Ovary (tissue), 10 donors: ENCODE measurements at places on chromosomes 13 and 19. TPM values are rescaled to one million over a fixed set of nuclear protein-coding genes. Genes with fewer than 3 reads are reported as not detected.

- DNase-seq: no peak
Measured at GRCh38 chr19:17762505-17763229, 11.4 kb downstream of the FCHO1 start.

DNA sequence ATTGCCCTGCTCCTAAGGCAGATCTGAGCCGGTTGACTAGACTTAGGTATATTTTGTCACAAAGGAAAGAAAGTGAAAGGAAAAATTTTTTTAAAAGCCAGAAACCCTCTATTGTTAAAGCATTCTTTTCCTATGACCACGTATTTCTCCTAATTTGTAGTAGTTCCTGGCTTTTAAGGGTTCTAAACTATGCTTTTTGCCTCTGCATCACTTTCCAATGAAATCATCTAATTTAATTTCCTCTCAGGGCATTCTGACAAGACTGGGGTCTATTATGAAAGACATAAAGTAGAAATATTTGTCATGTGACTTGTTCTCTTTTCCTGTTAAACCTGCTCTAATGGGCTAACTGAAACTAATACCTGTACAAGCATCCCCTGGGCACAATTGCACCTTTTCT is 233.0 kb upstream of the PRR20A start:
- DNase-seq: no peak

DNA sequence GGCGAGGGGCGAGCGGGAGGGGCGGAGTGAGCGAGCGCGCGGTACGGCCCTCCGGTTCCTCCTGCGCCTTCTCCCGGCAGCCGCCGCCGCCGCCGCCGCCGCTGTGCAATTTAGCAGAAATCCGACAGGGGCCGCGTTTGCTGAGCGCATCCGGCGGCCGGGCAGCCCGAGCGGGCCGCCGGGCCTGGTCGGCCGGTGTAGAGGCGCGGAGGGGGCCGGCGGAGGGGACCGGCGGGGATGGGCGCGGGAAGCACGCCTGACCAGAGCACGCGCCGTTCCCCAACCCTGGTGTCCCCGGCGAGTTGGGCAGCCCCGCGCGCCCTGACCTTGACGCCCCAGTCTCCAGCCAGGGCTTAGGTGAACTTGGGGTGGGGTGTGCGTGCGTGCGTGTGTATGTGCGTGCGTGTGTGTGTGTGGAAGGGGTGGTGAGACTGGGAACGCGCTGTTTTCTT is 144.5 kb upstream of the ZNF536 start:
- DNase-seq: no peak

- DNase-seq: no peak
Measured at GRCh38 chr19:51417107-51417809, at the start of gene SIGLEC10. Gene SIGLEC10, minus strand, starts transcription at chr19:51417642. Its CDS starts 61 bp downstream, at chr19:51417581.

DNA sequence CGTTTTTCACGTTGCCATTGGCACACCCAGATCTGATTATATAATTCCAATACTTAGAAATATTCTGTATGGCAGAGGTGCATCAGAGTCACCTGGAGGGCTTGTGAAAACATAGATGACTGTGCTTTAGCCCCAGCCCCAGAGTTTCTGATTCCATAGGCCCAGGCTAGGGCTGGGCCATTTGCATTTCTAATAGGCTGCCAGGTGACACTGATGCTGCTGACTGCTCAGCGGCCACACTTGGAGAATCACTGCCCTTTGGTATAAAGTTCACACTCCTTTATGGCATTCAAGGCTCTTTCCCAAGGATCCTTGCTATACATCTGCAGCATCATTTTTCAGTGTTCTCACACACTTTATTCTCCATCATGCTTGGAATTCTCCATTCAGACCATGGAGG is 137.1 kb downstream of the AKAP11 start:
- no peak for DNase-seq

GRCh38 chr13:47845981-47846380 is 155.1 kb downstream of the SUCLA2 start:
- no peak for DNase-seq

- DNase-seq: no peak
Measured at GRCh38 chr13:47178090-47178950, 281.5 kb upstream of the HTR2A start.

- no peak for DNase-seq
Measured at GRCh38 chr13:106415442-106415841, 120.0 kb downstream of the EFNB2 start.

GRCh38 chr19:45729800-45730290 is 851 bp downstream of the FBXO46 start:
- DNase-seq: no peak

- DNase-seq: no peak
Measured at GRCh38 chr13:99948907-99949678, 22.5 kb downstream of the ZIC5 start.

DNA sequence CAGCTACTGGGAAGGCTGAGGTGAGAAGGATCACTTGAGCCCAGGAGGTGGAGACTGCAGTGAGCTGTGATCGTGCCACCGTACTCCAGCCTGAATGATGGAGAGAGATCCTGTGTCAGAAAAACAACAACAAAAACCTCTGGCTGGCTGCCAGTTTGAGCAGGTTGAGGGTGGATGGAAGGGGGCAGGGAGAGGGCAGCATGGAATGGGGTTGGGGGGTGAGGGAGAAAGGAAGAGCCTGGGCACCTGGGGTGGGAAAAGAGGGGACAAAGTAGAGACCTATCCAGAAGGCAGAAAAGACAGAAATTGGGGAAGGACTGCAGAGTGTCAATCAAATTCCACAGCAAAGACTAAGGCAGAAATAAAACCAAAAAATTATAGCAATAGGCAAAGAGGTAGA is 4.7 kb downstream of the SLC1A5 start:
- DNase-seq: no peak

GRCh38 chr19:23314505-23315251 is 64.5 kb upstream of the ZNF724 start:
- DNase-seq: no peak

- no peak for DNase-seq
Measured at GRCh38 chr19:40133491-40133890, 42.7 kb upstream of the ZNF780A start.

DNA sequence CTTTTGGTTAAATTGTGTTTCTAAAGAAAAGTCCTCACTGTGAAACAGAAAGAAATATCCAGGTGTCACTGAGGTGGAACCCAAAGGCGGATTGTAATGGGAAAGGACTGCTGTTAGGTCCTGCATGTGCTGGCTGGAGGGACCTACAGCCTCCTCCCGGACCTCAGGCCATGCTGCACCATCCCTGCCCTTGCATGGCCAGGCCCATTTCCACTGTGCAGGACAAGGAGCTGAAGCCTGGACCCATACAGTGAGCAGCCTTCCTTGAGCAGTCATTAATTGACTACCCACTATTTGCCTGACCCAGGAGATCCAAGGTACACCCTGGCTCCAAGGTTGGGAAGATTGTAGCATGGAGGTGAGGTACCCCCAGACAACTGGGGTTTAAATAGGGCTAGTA is 17.6 kb downstream of the VSTM2B start:
- peak; percentile 2 for DNase-seq

GRCh38 chr19:57648331-57649003 is 15.5 kb downstream of the ZNF211 start:
- DNase-seq: no peak

DNA sequence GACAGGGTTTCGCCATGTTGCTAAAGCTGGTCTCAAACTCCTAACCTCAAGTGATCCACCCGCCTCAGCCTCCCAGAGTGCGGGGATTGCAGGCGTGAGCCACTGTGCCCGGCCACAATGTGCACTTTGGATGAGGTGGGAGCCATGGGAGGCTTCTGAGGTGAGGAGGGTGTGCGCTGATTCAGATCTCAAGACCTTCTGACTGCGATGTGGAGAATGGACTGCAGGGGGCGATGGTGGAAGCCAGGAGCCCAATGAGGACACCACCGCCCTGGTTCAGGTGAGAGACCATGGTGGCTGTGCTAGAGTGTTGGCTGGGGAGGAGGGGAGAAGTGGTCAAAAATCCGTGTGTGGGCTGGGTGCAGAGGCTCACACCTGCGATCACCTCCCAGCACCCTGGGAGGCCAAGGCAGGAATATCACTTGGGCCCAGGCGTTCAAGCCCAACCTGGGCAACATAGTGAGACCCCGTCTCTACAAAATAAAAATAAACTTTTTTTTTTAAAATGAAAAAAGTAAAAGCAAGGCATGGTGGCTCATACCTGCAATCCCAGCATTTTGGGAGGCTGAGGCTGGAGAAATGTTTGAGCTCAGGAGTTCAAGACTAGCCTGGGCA is 5.6 kb downstream of the INAFM1 start:
- no peak for DNase-seq

GRCh38 chr19:5314907-5315298 is 25.7 kb downstream of the PTPRS start:
- DNase-seq: no peak

GRCh38 chr13:48457578-48458242 is 44.8 kb upstream of the LPAR6 start:
- DNase-seq: no peak

DNA sequence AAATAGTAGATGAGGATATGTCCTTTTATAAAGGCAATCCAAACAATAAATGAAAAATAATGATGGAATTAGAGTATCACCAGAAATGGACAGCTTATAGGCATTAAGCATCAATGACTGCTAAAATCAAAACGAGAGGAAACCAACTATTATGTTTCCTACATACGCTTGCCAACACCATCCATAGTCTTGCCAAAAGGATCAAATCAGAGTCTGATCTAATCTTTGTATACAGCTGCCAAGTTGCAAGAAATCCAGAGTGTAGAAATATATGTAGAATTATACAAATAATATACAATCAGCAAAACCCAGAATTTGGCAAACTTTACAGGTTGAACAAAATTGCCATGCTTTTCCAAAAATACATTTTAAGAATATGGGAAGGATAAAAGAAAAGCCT is 1661.6 kb downstream of the SLITRK1 start:
- DNase-seq: no peak

GRCh38 chr19:54465426-54466109 is 2.0 kb upstream of the LENG9 start:
- DNase-seq: peak; percentile 50

DNA sequence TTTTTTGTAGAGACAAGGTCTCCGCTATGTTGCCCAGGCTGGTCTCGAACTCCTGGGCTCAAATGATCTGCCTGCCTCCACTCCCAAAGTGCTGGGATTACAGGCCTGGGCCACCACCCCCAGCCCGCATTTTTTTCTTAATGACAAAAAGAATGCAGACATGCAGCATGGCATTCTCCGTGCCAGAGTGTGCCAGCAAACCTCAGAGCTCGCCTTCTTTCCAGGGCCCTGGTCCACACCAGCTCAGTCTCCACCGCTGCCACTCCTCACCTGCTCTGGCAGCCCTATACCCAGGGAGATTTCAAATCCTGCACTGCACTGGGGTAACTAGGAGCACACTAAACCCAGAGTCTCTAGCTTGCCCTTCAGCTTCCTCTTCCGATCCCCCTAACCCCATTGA is 41.7 kb downstream of the ZIC5 start:
- DNase-seq: no peak

DNA sequence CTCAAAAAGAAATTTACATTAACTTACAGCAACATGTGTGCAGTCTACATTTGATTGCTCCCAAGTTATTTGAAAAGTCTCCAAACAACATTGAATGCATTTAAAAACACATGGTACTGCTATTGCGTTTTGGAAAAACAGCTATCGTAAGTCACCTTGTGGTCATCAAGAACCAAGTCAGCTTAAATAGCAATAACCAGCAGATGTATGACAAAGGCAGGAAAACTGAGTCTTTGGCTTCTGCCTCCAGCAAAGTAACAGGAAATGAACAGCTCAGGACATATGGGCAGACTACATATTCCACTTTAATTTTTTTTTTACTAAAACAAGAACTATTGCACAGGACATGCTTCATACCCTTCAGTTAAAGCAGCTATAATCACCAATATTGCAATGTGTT is 580.6 kb upstream of the SPRY2 start:
- DNase-seq: no peak

DNA sequence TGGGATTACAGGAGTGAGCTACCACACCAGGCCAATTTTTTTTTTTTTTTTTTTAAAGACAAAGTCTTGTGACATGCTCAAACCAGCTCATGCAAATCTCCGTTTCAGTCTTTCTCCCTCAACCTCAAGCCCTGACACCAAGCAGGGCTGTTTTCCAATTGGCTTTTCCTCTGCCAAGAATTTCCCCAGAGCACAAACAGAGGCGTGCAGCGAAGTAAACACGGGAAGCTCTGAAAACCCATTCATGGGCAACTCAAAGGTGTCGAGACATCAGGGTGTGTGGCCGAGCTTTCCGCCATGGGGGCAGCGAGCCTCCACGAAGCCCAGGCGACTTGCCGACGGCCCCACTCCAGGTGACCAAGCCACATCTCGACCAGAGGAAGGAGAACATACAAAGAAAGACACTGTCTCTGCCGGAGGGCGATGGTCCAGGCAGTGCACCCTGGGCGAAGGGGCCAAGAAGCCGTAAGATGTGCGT is 70.0 kb downstream of the INSR start:
- DNase-seq: peak; percentile 70

DNA sequence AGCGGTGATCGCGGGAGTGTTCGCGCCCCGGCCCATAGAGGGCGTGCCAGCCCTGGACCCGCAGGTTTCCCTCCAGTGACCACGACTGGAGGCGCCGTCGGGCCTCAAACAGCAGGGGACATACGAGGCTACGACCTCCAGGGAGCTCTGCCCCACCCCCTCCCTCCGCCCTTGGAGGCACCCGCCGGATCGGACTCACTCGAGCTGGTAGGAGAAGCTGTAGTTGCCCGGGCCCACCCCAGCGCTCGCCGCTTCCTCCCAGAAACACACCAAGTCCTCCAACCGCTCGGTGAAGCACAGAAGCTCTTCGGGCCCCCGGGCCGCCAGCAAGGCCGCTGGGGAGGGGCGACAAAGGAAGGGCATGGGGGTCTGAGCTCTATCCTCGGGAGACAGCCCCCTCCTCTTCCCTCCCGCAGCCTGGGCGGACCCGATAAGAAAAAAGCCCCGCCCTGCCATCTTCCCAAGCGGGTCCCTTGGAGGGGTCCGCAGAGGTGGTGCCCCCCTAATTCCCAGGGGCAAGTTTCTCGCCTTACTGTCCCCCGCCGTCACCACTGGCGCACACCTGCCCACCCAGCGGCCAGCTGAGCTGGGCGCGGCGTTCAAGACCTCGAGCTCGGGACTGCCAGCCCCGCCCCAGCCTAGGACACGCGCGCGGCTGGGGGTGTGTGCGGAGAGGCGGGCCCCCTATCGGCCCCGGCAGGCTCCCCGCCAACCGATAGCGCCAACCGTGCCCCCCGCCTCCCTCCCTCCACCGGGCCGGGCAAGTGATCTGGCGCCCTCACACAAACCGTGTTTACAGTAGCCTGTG is 1.0 kb downstream of the EPOR start:
- DNase-seq: no peak

DNA sequence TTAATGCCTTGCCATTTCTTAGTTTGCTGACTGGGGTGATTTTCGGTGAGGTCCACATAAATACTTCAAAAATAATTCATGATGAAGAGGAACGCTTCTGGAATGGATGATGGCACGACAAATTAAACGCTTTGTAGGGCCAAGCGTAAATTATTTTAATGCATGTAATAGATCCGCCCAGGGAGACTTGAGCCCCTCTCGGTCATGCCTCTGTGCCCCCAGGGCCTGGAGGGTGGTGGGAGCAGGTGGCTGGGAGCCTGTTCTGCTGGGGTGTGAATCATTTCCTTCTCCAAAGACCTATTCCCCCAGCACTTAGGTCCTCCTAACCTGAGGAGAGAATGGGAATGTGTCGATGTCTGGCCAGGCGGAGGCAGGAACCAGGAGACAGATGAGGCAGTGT is 350.6 kb downstream of the ZNF536 start:
- DNase-seq: no peak

JSRP1 gene
- not detected for total RNA-seq

CGB3 gene
- not detected for total RNA-seq

CFAP97D2 gene
- 5.2 TPM for total RNA-seq

OR4F17 gene
- total RNA-seq: not detected

CBLC gene
- not detected for total RNA-seq

CACTIN gene
- 36.7 TPM for total RNA-seq

ISYNA1 gene
- total RNA-seq: 270 TPM

ZNF99 gene
- total RNA-seq: 0.12 TPM

SH2D3A gene
- 1.6 TPM for total RNA-seq

SLC6A16 gene
- total RNA-seq: 4.6 TPM

SBK2 gene
- total RNA-seq: 0.20 TPM

CGB5 gene
- total RNA-seq: not detected
